ENCODE measurements at places on chromosomes 2 and 18.
A peak's percentile ranks its signal among the peaks of the same experiment; 100 is the strongest.

- DNase-seq: no peak
Observed at GRCh38 chr2:176193048-176193447, 4.6 kb downstream of the HOXD1 start.

DNA sequence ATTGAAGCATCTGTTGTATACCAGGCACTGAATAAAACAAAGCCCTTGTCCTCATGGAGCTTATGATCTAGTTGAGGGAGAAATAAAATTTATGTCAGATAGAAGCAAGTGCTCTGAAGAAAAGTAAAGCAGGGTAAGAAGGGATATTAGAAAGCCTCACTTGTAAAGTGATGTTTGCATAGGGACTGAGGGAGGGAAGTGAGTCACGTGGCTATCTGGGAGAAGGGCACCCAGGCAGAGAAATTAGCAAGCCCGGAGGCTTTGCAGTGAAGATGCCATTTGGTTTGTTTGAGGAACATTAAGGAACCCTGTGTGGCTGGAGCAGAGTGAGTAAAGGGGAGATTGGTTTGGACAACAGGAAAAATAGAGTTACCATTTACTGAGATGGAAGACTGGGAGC, 52.1 kb downstream of the RBBP8 start:
- no peak for DNase-seq

DNA sequence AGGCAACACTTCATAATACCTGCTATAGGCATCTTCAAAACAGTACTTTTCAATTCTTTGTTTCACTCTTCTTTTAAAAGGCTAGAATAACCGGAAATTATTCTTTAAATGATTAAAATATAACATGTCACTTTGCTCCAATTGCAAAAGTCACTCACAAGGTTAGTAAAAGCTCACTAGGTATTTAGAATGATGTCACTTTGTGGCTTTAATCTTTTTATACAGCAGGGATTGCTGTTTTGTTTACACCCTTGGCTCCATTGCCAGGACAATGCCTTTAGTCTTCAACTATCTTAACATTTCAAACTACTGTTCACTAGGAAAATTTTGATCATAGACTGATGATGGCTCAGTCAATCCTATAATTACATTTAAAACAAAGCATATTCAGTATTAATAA, 157.1 kb downstream of the BAZ2B start:
- DNase-seq: no peak

GRCh38 chr2:98367721-98368120, 21.5 kb downstream of the CNGA3 start:
- DNase-seq: no peak

GRCh38 chr2:40450796-40451430, 977 bp downstream of the SLC8A1 start:
- no peak for DNase-seq

- DNase-seq: no peak
Observed at GRCh38 chr18:50441501-50441900, 66.7 kb downstream of the SKA1 start.

GRCh38 chr2:393711-394696, 106.1 kb upstream of the ALKAL2 start:
- DNase-seq: peak; percentile 60

GRCh38 chr2:66084948-66085590, 349.9 kb upstream of the MEIS1 start:
- no peak for DNase-seq

DNA sequence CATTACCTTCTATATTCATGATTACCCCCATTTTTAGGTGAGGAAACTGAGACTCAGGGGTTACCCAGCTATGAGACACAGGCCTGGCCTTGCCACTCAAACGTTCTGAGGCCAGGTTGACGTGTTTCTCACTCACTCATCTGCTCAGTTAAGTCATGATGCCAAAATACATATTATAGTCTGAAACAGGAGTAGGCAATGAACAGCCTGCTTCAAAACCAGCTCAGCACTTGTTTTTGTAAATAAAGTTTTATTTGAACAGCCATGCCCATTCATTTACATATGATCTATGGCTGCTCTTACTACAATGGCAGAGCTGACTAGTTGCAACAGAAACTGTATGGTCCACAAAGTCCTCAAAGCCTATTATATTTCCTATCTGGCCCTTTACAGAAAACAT, 74.1 kb upstream of the SMAD2 start:
- no peak for DNase-seq

GRCh38 chr18:31744321-31745067, 16.2 kb downstream of the SLC25A52 start:
- DNase-seq: no peak

DNA sequence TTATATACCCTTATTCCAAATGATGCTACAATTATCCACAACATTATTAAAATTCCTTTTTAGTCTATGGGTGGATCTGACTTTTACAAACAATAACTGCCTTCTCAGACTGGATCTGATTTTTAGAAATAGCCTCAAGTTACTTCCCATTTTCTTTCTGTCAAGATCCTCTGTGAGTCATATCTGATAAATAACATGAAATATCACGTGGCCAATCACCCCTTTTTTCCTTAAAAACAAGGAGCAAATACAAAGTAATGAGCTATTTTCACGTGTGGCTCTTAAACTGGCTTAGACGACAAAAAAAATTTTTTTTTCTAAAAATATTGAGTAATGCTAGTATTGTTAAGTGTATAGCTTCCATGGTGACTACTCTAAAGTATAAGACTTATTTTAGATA, 6.7 kb downstream of the PELI1 start:
- DNase-seq: no peak

DNA sequence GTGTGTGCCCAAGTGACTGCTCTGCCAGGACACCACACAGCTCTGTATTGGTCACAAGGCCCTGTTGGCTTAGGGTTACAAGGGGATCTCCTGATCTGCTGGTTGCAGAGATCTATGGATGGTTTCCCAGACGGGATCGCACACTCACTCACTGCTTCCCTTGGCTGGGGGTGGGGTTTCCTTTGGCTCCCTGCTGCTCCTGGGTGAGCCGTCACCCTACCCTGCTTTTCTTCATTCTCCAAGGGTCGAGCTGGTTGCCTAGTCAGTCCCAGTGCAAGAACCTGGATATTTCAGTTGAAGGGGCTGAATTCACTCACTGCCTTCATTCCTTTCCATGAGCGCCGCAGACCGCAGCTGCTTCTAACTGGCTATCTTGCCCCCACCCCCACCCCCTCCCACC, 56.3 kb downstream of the GTF3C3 start:
- DNase-seq: no peak

DNA sequence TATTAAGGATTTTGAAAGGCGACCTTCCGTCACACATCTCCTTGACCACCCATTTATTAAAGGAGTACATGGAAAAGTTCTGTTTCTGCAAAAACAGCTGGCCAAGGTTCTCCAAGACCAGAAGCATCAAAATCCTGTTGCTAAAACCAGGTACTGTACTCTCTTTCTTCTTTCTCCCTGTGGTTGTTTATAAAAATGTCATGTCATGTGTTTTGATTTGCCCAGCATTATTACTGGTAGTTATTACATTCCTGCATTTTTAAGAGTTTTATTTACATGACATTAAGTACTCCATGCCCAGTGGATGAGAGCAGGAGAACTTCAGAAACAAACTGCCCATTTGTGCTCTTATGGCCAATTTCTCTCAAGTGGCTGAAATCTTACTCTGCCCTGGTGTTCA, 191.3 kb downstream of the MYO3B start:
- DNase-seq: no peak

DNA sequence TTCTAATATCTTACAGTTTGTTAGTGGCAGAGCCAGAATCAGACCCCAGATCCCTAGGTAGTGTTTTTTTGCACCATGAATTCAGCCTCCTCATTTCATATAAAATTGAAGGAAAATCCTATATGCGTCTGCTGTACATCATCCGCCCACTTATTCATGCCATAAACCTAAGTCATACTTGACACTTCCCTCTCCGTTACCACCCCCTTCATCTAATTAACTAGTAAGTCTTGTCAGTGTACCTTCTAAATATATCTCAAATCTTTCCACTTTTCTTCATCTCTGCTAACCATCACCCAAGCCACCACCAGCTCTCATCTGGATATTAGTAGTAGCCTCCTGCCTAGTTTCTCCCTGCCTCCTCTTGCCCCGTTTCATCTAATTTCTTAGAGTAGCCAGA, 248.7 kb upstream of the SIX3 start:
- no peak for DNase-seq

GRCh38 chr2:16321872-16322271, 343.8 kb downstream of the CYRIA start:
- no peak for DNase-seq

- DNase-seq: no peak
Observed at GRCh38 chr2:176555112-176555511, 285.9 kb downstream of the MTX2 start.

DNA sequence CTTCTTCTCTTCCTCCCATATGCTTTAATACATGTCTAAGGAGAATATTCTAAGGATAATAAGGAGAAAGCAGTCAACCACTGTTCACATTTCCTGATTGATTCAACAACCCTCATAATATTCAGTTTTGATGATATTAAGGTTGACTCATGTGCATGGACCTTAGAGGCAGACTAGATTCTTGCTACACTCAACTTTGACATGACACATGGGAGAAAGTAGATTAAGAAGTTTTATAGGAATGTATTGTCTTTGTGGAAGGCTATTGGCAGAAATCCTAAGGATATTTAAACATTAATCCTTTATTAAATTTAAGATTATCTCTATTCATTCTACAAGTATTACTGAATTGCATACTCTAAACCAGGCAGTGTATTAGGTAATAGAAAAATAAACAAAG, 309.1 kb upstream of the CYRIA start:
- no peak for DNase-seq

DNA sequence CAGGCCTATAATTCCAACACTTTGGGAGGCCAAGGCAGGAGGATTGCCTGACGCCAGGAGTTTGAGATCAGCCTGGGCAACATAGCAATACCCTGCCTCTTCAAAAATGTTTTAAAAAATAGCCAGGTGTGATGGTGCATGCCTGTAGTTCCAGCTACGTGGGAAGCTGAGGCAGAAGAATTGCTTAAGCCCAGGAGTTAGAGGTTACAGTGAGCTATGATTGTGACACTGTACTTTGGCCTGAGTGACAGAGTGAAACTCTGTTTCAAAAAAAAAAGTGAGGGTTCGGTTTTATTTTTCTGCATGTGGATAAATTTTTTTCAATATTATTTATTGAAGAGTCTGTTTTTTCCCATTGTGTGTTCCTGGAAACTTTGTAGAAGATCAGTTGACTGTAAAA, 208.1 kb downstream of the SLC4A3 start:
- no peak for DNase-seq
